ENCODE measurements at places on chromosomes 6 and 20. TPM values are rescaled to one million over a fixed set of nuclear protein-coding genes. Genes with fewer than 3 reads are reported as not detected.

The CPXM1 gene
- polyA plus RNA-seq, result not detected

The MOCS1 gene
- polyA plus RNA-seq, result 11.9 TPM

The METTL24 gene
- 0.66 TPM for polyA plus RNA-seq

The HNF4A gene
- 324 TPM for polyA plus RNA-seq

The CTCFL gene
- 0.03 TPM for polyA plus RNA-seq

The FNDC1 gene
- polyA plus RNA-seq, result 0.27 TPM

The TCF21 gene
- polyA plus RNA-seq, result 6.9 TPM
